ENCODE measurements at places on chromosomes 3 and 15.

GRCh38 chr3:183386651-183387050 lies 41.8 kb downstream of the MCF2L2 start:
- DNase-seq, result no peak

DNA sequence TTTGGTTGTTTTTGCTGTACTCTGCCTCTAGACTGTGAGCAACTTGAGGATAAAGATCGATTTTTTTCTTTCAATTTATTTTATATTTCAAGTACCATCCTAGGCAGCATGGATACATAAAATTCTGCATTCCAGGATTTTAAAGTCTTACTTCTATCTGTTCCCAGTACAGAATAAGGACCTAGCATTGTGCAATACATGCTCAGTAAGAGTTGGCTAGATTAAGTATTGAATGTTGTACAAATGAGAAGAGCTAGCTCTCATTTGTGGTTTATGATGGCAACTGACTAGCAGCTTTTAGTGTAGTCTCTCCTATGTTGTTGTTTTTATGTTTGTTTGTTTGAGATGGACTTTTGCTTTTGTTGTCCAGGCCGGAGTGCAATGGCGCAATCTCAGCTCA lies 222.7 kb downstream of the TP63 start:
- DNase-seq, result no peak

GRCh38 chr15:62432702-62433398 lies 267.8 kb upstream of the C2CD4B start:
- no peak for DNase-seq

DNA sequence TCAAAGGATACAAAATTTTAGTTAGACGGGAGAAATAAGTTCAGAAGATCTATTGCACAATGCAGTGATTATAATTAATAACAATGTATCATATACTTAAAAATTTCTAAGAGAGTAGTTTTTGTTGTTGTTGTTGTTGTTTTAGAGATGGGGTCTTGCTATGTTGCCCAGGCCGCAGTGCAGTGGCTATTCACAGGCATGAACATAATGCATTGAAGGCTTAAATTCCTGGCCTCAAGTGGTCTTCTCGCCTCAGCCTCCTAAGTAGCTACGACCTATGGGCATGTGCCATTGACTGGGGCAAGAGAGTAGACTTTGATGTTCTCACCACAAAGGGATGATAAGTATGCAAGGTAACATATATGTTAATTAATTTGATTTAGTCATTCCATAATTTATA lies 7.5 kb downstream of the STRIT1 start:
- no peak for DNase-seq

- DNase-seq, result no peak
These were observed 45.4 kb upstream of the RAD18 start for GRCh38 chr3:9008550-9009255.

DNA sequence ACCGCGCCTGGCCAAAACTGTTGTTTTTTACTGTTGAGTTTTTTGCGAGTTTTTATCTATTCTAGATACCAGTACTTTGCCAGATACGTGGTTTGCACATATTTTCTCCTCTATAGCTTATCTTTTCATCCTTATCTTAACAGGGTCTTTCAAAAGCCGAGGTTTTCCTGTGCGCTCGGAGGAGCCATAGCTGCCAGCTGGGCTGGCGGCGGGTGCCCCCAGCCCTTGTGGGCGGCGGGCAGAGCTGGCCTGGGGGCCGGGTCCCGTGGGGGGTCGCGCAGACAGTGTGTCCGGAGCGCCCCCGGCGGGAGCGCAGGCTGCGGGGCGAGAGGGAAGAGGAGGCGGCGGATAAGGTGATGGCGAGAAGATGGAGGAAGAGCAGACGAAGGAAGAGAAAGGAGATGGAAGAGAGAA lies 11.1 kb upstream of the EIF4A2 start:
- no peak for DNase-seq

- DNase-seq, result no peak
These were observed 235.1 kb upstream of the TPRG1 start for GRCh38 chr3:188936597-188937107.

- no peak for DNase-seq
These were observed 992.1 kb downstream of the EPHA3 start for GRCh38 chr3:90099493-90099892.

GRCh38 chr3:137103739-137104138 lies 146.0 kb downstream of the IL20RB start:
- DNase-seq, result no peak

GRCh38 chr3:46829699-46830208 lies 33.5 kb downstream of the MYL3 start:
- DNase-seq, result no peak

DNA sequence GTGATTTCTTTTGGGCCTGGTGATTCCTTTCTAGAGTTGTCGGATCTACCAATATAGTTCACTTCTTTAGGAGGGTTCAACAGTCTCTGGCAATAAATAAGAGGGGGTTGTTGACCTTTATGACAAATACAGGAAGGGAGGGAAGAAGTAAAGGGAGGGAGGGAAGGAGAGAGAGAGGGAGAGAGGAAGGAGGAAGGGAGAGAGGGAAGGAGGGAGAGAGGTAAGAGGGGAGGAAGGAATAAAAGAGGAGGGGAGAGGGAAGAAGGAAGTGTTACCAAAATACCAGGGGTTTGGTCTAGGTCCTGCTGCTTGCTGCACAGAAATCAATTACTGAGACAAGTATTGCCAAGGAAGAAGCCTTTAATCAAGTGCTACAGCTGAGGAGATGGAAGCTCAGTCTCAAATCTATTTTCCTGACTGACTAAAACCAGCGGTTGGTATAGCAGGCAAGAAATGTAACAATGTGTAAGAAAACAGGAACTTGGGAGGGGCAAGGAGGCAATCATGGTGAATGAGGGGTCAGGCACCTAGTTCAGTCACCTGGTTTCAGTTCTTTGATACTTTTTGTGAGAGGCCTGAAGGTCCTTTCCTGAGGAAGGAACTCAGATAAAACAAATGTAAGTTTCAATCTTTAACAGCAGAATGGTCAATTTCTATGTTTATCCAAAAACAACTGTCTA lies 14.1 kb upstream of the TMEM40 start:
- DNase-seq, result no peak

- DNase-seq, result no peak
These were observed 171.2 kb downstream of the KLF13 start for GRCh38 chr15:31497838-31498237.

- no peak for DNase-seq
These were observed 38.0 kb upstream of the ATP11B start for GRCh38 chr3:182755308-182755707.

DNA sequence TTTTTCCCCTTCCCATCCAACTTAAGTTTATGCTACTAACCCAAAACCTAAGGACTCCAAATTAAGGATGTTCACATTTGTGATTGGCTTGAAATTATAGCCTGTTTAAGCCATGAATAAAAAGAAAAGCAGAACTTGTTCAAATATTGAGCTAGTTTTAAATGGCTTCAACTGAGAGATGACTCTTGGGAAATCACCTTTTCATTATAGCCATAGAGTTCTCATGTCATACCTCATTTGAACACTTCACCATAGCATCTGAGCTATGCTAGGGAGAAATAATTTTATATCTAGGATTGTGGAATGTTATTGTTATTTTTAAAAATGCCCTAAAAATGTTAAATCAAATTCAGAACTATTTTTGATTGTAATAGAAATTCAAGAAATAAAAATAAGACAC lies 409.2 kb upstream of the RARB start:
- no peak for DNase-seq

DNA sequence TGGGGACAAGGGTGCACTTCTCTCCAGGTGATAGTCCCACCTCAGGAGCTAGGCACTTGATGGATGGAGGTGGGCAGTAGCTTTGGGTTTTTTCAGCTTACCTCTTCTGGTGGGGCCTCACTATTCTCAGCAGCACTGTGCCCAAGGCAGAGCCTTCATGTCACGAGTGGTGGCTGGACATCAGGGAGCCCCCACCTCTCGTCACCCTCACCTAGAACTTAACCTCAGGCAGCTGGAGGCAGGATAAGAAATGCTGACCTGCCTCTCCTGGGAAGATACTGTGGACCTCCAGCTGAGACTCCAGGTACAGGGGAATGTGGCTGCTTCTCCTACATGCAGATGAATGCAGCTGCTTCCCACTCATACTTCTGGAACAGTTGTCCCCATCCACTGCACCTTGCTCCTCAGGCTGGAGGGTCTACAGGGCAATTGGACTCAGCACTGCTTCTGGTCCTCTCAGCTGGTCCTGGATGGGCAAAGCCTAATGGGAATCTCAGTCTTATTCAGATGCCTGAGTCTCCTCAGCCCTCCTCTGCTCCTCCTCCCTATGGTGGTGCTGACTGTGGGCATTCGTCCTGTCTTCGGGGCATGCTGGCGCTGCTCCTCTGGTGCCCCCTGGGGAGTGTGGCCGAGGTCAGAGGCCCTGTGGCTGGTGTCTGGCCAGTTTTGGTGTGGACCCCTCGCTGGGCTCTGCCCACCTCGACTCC lies 129.9 kb downstream of the KLF13 start:
- no peak for DNase-seq

DNA sequence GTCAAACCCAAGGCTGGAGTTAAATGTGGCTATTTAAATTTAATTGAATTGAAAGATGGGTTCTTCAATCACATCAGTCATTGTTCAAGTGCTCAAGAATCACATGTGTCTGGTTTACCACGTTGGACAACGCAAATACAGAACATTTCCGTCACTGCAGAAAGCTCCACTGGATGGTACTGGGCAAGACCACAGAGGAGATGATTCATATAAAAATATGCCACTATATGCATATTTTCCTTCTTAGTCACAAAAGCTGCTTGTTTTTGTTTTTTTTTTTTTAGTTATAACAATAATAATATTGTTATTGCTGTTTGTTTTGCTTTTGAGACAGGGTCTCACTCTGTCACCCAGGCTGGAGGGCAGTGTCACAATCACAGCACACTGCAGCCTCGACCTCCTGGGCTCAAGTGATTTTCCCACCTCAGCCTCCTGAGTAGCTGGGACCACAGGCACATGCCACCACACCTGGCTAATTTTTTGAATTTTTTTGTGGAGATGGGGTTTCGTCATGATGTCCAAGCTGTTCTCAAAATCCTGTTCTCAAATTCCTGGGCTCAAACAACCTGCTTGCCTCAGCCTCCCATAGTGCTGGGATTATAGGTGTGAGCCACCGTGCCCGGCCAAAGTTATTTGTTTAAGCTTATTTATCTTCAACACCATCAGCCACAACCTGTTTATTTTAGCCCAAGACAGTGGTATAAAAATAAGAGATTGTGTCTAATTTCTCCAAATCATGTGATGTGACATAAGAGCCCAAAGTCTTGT lies 19.4 kb downstream of the RTP3 start:
- DNase-seq, result no peak

- no peak for DNase-seq
These were observed 26.4 kb upstream of the ACP3 start for GRCh38 chr3:132290833-132291232.

DNA sequence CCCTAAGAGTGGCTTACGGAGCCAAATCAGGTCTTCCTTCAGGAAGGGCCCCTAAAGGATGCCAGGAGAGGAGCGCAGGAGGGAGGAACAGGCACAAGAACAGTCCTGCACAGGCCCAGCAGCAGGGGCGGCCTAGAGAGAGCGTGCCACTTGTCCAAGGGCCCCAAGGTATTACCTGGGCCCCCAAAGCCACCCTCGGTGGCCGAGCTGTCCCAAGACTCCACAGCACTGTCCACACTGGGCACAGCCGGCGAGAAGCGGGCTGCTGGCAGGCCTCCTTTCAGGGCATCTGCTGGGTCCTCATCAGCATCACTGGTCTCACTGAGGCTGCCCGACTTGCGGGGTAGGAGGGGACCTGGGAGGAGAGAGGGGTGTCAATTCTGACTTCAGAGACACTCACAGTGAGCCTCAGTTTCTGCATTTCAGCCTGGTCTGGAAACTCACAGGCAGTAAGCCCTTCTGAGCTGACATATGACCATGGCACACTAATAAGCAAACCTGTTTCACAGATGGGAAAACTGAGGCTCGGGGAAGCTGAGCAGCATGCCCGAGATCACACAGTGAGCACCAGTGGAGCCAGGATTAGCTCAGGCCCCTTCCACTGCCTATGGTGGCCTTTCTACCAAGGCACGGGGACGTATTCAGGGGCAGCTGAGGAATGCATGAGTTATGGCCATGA lies 33.4 kb downstream of the GRIP2 start:
- no peak for DNase-seq

- DNase-seq, result no peak
These were observed 7.6 kb downstream of the SMAD3 start for GRCh38 chr15:67072958-67073357.

DNA sequence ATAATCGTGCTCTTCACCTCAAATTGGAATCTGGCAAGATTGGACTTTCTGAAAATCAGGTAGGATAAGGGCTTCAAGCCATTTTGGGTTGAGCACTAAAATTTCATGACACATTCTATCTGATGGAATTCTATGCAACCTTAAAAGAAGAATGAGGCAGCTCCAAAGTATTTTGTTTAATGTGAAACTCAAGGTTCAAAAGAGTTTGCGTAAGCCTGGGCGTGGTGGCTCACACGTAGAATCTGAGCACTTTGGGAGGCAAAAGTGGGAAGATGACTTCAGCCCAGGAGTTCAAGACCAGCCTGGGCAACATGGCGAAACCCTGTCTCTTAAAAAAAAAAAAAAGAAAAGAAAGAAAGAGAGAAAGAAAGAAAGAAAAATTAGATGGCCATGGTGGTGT lies 3.6 kb upstream of the PLA1A start:
- DNase-seq, result no peak

- no peak for DNase-seq
These were observed 5.9 kb downstream of the CPEB1 start for GRCh38 chr15:82641129-82641798.

GRCh38 chr3:52061121-52061910 lies 4.9 kb upstream of the DUSP7 start:
- no peak for DNase-seq

GRCh38 chr3:33149342-33149741 lies 35.5 kb downstream of the CRTAP start:
- DNase-seq, result no peak

- no peak for DNase-seq
These were observed 206.8 kb upstream of the TPM1 start for GRCh38 chr15:62835762-62836161.

DNA sequence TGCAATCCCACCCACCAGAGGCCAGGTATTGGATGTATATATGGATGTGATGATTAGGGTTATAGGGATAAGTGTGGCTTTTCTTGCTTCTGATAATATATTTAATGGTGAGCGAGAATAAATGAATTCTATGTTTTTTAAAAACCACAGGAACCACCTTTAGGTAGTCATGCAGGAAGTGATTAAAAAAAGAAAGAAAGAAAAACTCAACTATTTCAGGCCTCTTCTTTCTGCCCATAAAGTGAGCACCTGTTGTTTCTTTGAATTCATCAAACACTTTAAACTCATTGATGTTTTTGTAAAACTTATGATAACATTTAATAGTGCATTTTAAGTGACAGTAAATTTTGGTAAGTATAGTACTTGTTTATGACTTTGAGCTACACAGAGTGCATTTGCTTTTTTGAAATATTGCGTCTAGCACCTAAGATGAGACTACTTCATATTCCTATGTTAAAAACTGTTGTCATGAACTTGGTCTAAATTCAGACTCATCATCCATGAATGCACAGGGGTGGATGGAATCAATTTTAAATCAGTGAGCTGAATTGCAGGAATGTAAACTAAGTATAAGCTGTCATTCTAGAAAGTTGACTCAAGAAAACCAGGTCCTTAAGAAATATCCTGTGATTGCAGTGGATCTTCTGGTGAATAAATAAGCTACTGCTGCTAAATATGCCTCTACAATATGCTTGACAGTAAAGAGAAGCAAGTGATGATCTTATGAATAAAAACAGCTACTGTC lies 764.4 kb upstream of the NECTIN3 start:
- no peak for DNase-seq

GRCh38 chr3:12894629-12895028 lies 53.3 kb upstream of the RPL32 start:
- DNase-seq, result no peak

GRCh38 chr3:102346897-102347296 lies 87.9 kb upstream of the ZPLD1 start:
- DNase-seq, result no peak

GRCh38 chr3:185779461-185779860 lies 45.4 kb downstream of the IGF2BP2 start:
- DNase-seq, result no peak

Data from iPS DF 6.9 (cell line).